ENCODE measurements at places on chromosomes 1 and 21. TPM values are rescaled to one million over a fixed set of nuclear protein-coding genes. Genes with fewer than 3 reads are reported as not detected.

DNA sequence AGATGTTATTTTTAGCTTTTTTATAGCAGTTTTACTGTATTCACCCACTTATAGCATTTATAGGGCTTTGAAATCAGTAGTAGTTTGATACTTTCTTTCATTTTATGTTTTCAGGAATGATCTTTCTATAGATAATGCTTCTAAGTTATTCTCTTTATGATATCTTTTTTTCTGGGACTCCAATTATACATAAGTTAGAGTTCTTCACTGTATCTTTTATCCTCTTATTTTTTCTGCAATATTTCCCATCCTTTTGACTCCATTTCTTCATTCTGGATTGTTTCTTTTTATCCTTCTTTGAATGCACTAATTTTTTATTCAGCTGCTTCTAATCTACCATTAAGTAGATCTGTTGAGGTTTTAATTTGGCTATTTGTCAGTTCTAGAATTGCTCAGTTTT, 73.1 kb downstream of the FMN2 start:
- no peak for DNase-seq

Gene INSRR
- total RNA-seq, result 0.33 TPM

DNA sequence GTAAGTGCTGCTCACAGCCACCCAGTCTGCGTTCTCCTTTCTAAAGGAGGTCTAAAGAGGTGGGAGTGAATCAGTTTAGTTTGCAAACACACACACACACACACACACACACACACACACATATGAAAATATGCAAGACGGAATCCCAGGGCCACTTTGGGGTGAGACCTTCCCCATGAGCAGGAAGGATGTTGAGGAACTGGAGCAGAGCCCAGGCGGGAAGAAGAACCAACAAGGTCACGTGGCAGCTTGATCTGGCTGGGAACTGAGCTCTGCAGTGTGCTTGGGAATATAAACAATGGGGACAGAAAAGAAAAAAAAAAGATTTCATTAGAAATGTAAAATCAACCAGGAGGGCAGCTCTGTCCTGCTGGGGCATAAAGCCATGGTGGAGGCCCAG, 32.6 kb downstream of the OR2G3 start:
- no peak for DNase-seq

GRCh38 chr1:56297208-56297607, 282.2 kb downstream of the PLPP3 start:
- DNase-seq, result no peak

Gene LCE1B
- not detected for total RNA-seq

DNA sequence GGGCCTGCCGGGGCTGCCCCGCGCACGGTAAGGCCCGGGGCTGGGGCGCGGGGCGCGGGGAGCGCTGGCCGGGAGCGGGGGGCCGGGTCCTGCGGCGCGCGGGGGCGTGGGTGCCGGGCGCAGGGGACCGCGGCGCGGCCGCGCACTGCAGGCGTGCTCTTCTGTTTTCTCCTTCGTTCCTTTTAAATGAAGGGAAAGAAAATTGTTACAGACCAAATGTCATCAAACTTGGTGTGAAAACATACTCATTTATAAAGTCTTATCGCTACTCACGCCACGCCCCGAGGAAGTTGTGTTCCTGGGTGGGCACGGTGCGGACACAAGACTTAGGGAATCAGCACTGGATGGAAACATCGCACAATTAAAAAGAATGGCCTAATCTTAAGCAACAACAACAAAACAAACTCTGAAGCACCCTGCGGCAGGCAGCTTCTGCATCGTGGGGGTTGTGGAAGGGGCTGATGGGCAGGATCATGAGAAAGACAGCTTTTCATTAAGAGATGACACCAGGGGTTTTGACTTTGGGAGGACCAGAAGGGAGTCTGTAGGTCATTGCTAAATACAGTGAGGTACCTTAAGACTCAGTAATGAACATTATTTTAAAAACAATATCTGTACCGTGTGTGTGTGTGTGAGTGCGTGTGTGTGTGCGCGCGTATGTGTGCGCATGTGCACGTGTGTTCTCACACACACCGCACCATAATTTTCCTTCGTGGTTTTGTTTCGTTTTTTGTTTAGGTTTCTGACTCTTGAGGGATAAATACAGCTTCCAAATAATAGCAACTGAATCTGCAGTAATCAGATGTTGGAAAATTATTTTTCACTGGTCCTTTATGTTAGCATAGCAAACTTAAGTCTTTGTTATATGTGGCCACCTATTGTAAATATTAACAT, 548 bp downstream of the B3GALT5 start:
- DNase-seq, result no peak

- no peak for DNase-seq
Measured at GRCh38 chr1:168430321-168430720, 113.5 kb downstream of the XCL2 start.

DNA sequence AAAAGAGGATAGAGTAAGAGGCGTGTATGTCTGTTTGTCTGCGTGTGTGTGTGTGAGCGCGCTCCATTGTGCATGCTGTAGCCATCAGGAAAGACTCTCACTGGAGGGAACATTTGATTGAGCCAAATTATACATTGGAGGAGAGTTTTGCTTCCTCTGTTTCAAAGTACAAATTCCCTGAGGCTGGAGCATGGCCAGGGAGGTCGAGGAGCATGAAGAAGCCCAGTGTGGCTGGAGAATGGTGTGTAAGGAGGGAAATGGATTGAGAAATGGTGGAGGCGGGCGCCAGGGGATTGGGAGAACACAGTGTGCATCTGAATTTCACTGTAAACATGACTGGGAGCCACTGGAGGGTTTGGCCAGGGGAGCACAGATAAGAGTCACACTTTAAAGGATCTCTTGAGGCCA, 22.1 kb upstream of the EFNA1 start:
- no peak for DNase-seq

GRCh38 chr1:57089855-57090254, 124.0 kb upstream of the C8B start:
- no peak for DNase-seq

Gene TNFRSF8
- total RNA-seq, result 0.94 TPM

GRCh38 chr1:33032126-33032869, 4.4 kb downstream of the AK2 start:
- no peak for DNase-seq

Gene ECE1
- 17.8 TPM for total RNA-seq

DNA sequence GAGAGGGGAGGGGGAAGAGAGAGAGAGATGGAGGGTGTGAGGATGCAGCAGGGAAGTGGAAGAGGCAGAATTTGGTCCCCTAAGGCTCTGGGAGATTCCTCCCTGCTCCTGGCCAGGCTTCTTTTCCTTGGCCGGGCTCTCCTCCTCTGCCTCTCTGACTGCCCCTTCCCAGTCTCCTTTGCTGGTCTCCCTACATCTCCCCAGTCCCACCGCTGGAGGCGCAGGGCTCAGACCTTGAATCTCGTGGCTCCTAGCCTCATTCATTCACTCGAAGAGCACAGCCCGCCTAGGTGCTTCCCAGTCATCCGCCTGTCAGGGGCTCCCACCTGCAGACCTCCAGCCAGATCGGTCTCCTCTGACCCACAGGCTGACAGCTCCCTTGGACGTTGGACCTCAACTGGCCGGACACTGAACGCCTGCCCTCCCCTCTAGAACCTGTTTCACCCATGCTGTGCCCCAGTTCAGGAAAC, 76.5 kb downstream of the VWA5B1 start:
- DNase-seq, result no peak

- no peak for DNase-seq
Measured at GRCh38 chr1:51920130-51920529, 41.6 kb upstream of the NRDC start.

- no peak for DNase-seq
Measured at GRCh38 chr21:35321322-35322200, 272.5 kb upstream of the RUNX1 start.

DNA sequence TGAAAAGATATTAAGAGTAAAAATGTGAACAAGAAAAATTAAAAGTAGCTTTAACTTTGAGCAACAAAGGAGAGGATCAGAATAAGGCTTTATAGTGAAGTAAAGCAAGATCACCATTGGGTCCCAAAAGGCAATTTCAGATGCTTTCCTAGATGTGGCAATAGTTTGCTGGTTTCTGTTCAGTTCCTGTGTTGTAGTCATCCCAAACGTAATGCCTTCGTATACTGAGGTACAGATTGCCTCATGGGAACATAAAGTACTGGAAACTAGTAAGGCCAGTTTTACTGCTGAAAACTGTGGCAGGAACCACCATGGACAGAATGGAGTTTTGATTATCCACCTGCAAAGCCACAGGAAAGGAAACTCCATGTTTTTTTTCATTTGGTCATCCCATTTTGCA, 283.5 kb upstream of the SGIP1 start:
- DNase-seq, result no peak

GRCh38 chr1:241947354-241947753, 10.2 kb upstream of the BECN2 start:
- DNase-seq, result no peak
